ENCODE measurements at places on chromosomes 6 and 20. TPM values are rescaled to one million over a fixed set of nuclear protein-coding genes. Genes with fewer than 3 reads are reported as not detected.

SOD2 gene
- 102 TPM for total RNA-seq

TCP11 gene
- total RNA-seq, result 1.6 TPM

RSPO4 gene
- total RNA-seq, result not detected

GSTA3 gene
- total RNA-seq, result not detected

LST1 gene
- total RNA-seq, result not detected

PRDM13 gene
- not detected for total RNA-seq

MYCT1 gene
- not detected for total RNA-seq

DPM1 gene
- 138 TPM for total RNA-seq

PRSS35 gene
- total RNA-seq, result 1.1 TPM

METTL24 gene
- total RNA-seq, result not detected

PLN gene
- total RNA-seq, result not detected

BFSP1 gene
- total RNA-seq, result 8.0 TPM

PRKN gene
- total RNA-seq, result not detected

FKBP1A gene
- 75.3 TPM for total RNA-seq

FAM209B gene
- total RNA-seq, result not detected

GLP1R gene
- total RNA-seq, result not detected

BTN1A1 gene
- total RNA-seq, result not detected

PDRG1 gene
- 13.4 TPM for total RNA-seq

LINC00237 gene
- total RNA-seq, result not detected

CALHM5 gene
- 7.2 TPM for total RNA-seq

CALHM6 gene
- total RNA-seq, result not detected

NHLRC1 gene
- 1.3 TPM for total RNA-seq

RIPOR2 gene
- total RNA-seq, result 4.5 TPM

SOX18 gene
- total RNA-seq, result 70.0 TPM

FAM209A gene
- total RNA-seq, result not detected

MEP1A gene
- total RNA-seq, result 1.0 TPM

NRN1 gene
- 20.6 TPM for total RNA-seq

GOPC gene
- 50.2 TPM for total RNA-seq

TNFRSF6B gene
- total RNA-seq, result not detected

SLC17A2 gene
- not detected for total RNA-seq

NKX2-4 gene
- 21.4 TPM for total RNA-seq

CDSN gene
- total RNA-seq, result not detected

PDCD2 gene
- total RNA-seq, result 141 TPM

ZSCAN26 gene
- total RNA-seq, result 17.4 TPM

SH3BGRL2 gene
- total RNA-seq, result 4.7 TPM
